Cortex of kidney (tissue), 1 donor: ENCODE measurements at places on chromosomes 3 and 15.

GRCh38 chr3:8824238-8824637 is 54.8 kb upstream of the OXTR start:
- DNase-seq, result no peak

DNA sequence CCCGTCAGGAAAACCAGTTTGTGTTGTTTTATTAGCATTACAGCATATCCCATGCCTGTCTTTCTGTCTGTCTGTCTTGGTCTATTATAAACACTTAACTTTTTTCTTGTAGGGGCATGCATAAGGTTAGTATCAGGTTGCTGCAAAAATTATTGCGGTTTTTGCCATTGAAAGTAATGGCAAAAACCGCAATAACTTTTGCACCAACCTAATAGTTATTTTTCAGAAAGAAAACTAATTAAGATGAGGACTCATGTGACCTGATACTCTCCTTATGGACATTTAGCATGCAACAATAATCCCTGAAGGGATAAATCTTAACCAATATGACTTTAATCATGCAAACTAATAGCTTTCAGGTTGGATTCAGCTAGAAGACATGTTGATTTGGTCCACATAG is 326.7 kb upstream of the SUCLG2 start:
- no peak for DNase-seq

GRCh38 chr3:13932578-13933295 is 52.9 kb upstream of the WNT7A start:
- DNase-seq, result no peak

- DNase-seq, result no peak
Observed at GRCh38 chr3:189727898-189728297, 96.7 kb downstream of the TP63 start.

DNA sequence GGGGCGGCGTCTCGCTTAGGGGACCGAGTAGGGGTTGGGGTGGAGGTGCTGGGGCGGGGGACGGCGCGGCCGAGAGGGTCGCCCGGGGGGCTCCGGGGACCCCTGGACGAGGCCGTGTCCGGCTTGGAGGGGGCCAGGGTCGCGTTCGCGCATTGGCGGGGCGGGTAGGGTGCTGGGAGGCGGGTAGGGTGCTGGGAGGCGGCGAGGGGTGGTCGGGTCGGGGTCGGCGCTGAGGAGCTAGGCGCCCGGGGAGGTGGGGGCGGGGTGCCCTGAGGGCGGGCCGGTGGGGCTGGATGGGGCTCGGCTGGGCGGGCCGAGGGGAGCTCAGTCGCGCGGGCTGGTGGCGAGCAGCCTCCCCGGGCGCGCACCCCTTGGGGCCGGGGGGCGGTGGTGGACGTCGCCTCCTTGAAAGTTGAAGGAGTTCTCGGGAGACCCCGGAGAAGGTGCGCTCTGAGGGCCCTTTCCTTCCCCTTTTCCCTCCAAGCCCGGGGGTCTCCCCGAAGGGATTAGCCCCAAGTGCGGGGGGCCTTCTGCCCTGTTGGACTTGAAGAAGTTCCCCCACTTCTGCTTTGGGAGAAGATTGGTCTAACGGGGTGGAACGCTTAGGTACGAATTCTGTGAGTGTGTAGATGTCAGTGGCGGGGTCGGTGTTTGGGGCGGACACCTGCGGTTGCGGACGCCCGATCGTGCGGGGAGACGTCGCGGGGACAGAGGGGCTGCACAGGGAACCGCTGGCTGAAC is 543 bp downstream of the MEF2A start:
- DNase-seq, result no peak

DNA sequence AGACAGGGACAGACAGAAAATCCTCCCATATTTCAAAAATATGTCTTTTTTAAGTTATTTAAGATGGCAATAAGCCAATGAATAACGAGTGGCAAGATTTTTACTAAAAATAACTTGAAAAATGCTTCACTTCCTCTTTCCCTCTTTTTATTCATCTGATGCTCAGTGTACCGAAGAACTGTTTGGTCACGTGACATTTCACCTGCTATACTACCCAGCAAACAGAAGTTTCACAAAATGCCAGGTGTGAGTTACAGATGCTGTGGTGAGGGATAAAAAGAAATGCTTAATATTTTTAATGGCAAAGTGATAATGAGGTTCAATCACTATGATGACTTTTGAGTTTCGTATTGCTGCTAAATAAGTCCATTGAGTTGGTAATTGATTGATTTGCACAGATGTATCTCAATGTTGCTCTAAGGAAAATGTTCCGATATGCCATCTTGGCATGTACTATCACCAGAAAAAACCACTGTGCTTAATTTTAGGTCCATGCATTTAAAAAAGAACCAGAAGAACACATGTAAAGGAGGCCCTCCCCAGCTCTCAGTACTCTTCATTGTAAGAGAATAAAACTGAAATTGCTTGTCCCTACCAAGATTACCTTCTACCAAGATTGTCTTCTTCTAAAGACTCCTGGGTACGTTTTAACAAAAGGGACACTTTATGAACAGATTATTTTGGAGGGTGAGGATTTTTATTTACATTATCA is 26.0 kb upstream of the SEC62 start:
- DNase-seq, result no peak

- DNase-seq, result no peak
Observed at GRCh38 chr15:62404194-62404985, 239.3 kb upstream of the C2CD4B start.

DNA sequence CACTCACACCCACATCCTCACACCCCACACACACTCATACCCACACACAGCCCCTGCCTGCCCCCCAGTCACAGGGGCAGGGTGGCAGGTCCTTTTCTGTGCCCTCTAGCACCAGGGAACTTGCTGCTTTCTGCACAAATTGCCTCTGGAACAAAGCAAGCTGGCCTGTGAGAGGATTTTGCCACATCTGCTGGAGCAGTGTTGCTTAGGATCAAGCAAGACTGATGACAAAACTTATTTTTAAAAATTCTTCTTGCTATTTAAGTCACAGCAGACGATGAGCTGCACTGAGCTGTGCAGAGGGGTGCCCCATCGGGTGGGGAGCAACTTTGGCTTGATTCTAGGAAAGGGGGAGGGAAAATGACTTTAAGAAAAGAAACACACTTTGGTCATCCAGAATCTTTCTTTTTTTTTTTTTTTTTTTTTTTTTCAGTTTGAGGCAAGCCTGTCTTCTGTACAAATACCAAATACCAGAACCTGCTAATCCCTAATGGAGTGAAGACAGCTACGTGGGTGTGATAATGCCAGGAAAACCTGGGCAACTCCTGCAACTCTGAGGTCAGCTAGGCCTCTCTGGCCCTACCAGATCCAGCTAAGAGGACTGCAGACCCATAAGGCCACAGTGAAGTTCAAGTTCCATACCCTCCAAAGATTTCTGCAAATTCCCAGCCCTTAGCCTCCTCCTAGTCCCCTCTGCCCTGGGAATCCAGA is 195.3 kb downstream of the ABHD5 start:
- DNase-seq, result no peak

DNA sequence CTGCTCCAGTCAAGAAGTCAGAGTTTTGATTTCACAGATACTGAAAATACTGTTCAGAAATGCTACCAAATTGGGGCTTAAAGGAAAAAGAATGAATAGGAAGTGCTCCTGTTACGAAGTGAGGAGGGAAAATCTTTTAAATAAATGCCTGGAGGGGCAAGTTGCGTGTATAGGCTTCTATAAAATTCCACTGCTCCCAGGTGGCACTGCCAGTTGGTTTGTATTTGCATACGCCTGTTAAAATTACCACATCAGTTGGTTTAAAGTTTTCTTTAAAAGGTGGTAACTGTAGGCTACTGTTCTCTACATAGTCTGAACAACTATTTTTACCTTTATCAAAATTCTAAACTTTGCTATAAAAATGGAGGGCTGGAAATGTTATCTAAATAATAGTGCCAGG is 123.5 kb downstream of the DLG1 start:
- DNase-seq, result no peak

- no peak for DNase-seq
Observed at GRCh38 chr3:127888564-127889107, 26.4 kb upstream of the KBTBD12 start.

GRCh38 chr3:128932516-128933212 is 53.2 kb downstream of the ACAD9 start:
- no peak for DNase-seq

DNA sequence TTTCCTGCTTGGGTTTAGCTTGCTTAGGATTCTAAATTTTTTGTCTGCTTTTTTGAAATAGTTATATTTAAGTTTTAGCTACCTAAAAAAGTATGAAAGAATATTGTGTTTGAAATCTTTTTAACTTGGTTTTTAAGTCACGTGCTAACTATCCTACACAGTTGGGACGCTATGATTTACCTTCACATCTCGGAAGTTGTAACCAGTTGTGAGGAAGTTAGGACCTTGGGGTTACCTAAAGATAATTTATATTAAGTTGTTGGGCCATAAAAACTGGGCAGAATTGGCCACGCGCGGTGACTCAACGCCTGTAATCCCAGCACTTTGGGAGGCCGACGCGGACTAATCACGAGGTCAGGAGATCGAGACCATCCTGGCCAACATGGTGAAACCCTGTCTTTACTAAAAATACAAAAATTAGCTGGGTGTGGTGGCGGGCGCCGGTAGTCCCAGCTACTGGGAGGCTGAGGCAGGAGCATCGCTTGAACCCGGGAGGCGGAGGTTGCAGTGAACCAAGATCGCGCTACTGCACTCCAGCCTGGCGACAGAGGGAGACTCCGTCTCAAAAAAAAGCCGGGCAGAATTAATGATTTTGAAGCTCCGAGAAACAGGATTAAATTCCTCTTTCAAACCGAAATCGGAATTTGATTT is 1.0 kb downstream of the ZFAND6 start:
- no peak for DNase-seq

- no peak for DNase-seq
Observed at GRCh38 chr15:82802497-82802896, 3.4 kb downstream of the FSD2 start.

- no peak for DNase-seq
Observed at GRCh38 chr15:90749754-90750153, 32.6 kb downstream of the BLM start.

DNA sequence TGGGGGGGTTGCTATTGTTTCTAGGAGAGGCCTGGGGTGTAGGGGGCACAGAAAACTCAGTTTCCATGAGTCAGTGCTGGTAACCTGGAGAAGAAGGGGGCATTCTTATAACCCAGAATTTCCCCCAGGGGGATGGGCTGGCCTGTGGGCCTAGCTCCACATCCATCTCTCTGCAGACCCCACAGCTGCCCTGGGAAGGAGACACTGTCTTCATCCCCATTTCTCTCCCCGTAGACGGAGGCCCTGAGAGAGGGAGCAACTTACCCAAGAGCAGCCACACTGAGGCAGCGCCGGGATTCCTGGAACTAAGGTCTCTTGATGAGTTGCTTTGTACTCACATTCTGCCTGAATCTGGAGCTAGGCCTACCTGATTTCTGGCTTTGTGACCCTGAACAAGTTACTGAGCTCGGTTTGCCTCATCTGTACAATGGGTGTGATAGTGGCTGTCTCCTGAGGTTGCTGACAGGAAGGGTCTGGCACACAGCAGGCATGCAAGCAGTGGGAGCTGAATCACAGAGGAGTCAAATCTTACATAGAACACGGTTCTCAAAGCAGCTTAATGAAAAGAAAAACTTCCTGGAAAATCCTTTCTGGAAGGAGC is 55.0 kb upstream of the LCTL start:
- DNase-seq, result no peak

DNA sequence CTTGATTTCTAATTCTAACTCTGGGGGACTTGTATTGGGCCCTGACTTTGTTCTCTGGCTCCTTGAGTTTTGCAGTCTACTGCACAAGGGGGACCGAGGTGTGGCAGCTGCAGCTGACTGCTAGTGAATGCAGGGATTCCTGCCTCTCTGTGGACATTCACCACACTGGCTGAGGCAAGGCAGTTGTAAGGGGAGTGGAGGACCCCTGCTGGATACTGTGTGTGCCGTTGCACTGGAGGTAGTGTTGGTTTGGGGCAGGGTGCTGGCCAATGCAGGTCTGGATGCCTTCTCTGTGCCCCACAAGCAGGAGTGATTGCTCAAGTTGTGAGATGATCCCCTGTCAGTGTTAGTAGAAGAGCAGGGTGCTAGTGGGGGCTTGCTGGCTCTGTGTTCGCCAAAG is 626.1 kb downstream of the SQOR start:
- DNase-seq, result no peak
